Mesothelial cell of epicardium (in vitro differentiated cells): ENCODE measurements at places on chromosomes 4 and X. TPM values are rescaled to one million over a fixed set of nuclear protein-coding genes. Genes with fewer than 3 reads are reported as not detected.

GRCh38 chr4:67428819-67429218, 116.5 kb downstream of the CENPC start:
- H3K27ac ChIP-seq = no peak overlapping the region
- DNase-seq = no peak
- no peaks in the 10 kb centered on the region for H3K4me1 ChIP-seq
- peaks cover 17% of the 10 kb centered on the region for H3K36me3 ChIP-seq
- no peak overlapping the region for H3K4me3 ChIP-seq

DNA sequence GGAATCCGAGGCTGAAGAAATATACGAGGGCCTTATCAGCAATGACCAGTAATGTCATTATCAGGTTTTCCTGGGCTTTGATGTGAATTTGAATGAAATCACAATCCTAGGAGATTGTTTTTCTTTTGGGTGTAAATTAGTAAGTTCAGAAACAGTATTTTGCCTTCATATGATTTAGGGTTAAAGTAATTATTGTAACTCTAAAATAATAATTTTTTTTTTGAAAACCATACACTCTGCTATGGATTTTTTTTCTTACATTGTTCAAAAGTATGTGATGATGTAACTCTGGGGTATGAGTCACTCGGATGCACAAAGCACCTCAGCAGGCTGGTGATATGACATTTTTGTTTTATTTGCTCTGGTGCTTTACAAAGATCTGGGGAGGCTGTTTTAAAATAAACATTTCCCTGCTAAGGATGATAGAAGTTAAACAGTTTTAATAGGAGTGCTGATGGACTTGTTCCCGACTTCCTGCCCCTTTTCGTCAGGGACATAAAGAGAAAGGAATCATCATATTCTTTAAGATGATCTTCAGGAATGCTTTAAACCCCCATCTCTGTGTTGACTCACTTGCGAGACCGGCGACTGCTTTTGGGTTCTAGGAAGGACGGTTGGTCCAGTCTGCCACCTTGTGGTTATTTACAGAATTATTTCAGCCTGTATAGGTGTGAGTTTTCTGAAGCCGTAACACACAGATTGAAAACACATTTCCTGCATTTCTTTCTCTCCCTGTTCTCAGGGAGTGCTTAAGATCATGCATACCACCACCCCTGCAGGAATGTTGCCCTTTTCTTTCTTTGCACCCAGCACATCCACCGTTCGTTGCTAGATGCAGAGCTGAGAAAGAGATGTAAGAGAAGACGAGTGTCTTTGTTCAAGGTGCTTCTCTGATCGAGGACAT, 72.5 kb downstream of the RAPGEF2 start:
- H3K36me3 ChIP-seq = no peaks in the 10 kb centered on the region
- H3K27me3 ChIP-seq = no peaks in the 10 kb centered on the region
- peak; percentile 67 for DNase-seq
- H3K4me1 ChIP-seq = peaks cover 28% of the 10 kb centered on the region

GRCh38 chr4:37066159-37066558, 178.4 kb upstream of the NWD2 start:
- no peaks in the 10 kb centered on the region for H3K4me1 ChIP-seq
- no peak for DNase-seq
- no peak overlapping the region for H3K4me3 ChIP-seq
- H3K36me3 ChIP-seq = no peaks in the 10 kb centered on the region

DNA sequence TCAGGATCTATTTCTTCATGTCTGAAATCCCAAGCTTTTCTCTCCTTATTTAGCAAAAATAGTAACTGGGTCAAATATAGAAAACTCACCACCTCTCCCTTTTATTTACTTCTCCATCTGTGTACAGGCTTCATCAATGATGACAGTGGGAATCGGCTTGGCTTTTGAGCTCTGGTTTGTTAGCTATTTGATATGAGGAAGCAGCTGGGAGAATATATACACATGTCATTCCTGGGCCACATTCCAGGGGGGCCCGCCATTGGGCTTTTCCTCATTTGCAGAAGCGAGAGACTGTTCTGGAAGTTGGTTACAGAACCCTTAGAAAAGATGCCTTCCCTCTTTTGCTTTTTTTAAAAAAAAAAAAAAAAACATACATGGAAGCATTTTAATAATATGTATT, 107.4 kb upstream of the F9 start:
- DNase-seq = no peak
- no peaks in the 10 kb centered on the region for H3K27me3 ChIP-seq
- H3K36me3 ChIP-seq = no peaks in the 10 kb centered on the region
- no peak overlapping the region for H3K27ac ChIP-seq
- no peak overlapping the region for H3K4me3 ChIP-seq

DNA sequence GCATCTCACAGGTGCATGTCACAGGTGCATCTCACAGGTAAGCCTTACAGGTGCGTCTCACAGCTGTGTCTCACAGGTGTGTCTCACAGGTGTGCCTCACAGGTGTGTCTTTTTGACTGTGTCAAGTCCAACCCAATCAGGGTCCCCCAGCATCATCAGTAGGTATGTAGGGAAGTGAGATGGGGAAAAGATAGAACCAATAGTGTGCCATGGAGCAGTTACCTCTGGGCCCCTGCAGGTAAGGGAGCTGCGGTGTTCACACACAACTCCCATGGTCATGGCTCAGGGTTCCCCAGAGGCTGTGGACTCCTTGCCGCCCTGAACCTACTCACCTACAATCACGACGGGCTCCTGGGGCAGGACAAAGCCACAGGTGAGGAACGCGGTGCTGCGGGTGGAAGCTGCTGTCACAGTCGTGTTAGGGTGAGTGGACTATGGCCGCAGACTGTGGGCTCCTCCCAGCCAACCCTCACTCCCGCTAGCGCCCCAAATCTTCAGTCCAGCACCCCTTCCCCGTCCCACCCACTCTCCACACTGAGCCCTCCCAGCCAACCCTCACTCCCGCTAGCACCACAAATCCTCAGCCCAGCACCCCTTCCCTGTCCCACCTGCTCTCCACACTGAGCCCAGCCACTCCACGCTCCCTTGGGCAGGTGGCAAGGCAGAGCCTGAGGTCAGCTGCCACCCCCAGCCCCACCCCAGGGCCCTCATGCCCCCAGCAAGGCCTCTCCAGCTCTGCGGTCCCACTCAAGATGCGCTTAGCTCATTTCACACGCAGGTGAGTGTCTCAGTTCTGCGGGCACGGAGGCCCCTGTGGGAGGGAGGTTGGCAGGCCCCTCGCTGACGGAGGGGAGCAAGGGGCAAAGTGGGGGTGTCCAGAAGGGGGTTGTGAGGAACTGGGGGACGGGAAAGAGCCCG, 2.1 kb upstream of the PDE6B start:
- H3K36me3 ChIP-seq = no peaks in the 10 kb centered on the region
- no peaks in the 10 kb centered on the region for H3K4me1 ChIP-seq
- no peak overlapping the region for H3K4me3 ChIP-seq
- DNase-seq = no peak

DNA sequence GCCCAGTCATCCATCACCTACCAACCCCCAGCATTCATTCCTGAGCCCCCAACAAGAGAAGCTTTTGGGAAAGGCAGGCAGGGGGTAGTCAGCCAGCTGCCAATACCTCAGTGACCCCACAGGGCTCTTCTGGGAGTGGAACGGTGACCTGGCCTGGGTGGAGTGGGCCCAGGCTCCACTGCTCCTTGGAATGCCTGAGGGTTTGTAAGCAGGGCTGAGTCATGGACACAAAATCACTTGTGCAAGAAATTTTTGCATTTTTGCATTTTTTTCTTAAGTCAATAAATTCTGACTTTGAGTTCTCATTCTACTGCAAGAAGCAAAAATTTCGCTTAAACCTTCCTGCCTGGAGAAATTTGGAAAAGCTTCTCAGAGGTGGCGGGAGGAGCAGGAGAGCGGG, 18.5 kb downstream of the SORCS2 start:
- no peak overlapping the region for H3K4me3 ChIP-seq
- H3K36me3 ChIP-seq = no peaks in the 10 kb centered on the region
- DNase-seq = no peak
- H3K27me3 ChIP-seq = no peaks in the 10 kb centered on the region
- no peak overlapping the region for H3K27ac ChIP-seq

DNA sequence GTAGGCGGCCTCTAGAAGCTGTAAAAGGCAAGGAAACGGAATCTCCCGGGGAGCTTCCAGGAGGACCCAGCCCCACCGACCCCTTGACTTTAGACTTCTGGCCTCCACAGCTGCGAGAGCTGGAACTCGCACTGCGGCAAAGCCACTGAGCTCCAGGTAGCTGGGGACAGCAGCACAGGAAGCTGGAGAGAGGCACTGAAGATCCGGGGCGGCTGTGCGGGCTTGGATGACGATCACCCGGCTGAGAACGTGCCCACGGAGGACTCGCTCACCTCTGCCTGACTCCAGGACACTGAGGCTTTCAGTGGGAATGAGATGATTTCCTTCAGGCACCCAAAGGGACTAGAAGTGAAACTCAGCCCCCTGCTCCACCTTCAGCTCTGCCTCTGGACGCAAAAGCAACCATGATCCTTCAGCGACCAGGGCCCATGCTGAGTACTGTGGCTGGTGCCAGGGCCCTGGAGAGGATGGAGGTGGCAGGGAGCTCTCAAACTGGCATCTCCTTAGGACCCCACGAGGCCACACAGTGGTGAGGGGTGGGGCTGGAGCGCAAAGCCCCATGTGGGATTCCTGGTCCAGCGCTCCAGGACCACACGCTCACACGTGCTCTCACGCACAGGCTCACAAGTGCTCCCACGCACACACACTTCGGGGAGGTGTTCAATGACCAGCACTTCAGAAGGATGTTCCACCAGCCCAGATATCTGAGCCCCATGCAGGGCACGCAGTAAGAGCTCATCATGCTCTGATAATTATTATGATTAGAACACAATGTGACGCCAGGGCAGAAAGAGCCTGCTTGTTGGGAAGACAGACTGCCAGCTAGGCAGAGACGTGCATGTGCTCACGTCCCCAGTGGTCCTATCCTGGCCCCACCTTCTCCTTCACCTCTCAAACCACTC, 47.2 kb downstream of the ADRA2C start:
- peaks cover 22% of the 10 kb centered on the region for H3K27me3 ChIP-seq
- no peaks in the 10 kb centered on the region for H3K36me3 ChIP-seq
- no peak overlapping the region for H3K27ac ChIP-seq
- DNase-seq = no peak

GRCh38 chrX:66200855-66201795, 37.1 kb downstream of the HEPH start:
- H3K4me1 ChIP-seq = peaks cover 3% of the 10 kb centered on the region
- H3K4me3 ChIP-seq = no peak overlapping the region
- peaks cover 4% of the 10 kb centered on the region for H3K36me3 ChIP-seq
- no peak for DNase-seq
- H3K27ac ChIP-seq = no peak overlapping the region

DNA sequence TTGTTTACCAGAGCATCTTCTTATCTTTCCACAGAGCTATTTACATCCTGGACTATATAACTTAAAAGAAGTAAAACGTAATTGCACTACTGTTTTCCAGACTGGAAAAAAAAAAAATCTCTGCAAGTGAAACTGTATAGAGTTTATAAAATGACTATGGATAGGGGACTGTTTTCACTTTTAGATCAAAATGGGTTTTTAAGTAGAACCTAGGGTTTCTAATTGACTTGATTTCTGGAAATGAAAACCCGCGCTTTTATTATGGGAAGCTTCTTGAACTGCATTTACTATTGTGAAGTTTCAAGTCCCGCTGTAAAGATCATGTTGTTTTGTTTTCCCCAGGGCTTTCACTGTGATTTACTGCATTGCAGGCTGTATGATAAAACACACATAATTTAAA, 162.7 kb downstream of the STIM2 start:
- DNase-seq = no peak
- H3K27ac ChIP-seq = no peak overlapping the region

DNA sequence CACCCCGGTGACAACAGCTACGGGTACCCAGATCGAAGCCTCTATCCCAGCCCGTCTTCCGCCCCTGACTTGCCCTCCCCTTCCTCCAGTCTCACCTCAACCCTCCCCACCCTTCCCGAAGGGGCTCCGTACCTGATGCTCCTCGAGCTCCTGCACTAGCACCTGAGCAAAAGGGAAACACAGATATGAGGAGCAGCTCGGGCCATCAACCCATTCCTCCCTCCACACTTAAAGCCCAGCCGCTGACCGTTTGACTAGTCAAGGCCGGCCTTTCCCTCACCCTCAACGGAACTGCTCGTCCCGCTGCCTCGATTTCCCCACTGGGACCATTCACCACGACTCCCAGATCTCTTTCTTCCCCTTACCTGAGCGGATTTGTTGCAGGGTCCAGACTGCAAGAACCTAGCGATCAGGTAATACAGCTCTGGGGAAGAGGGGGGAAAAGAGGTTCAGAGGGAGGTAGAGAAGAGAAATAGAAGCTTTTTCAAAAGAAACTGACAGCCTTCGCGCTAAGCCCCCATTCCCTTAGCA, 731 bp downstream of the BRWD3 start:
- peaks cover 6% of the 10 kb centered on the region for H3K4me1 ChIP-seq
- H3K4me3 ChIP-seq = peak overlapping the region; percentile 83
- DNase-seq = no peak
- no peaks in the 10 kb centered on the region for H3K36me3 ChIP-seq
- H3K27ac ChIP-seq = peak overlapping the region; percentile 85
- no peaks in the 10 kb centered on the region for H3K27me3 ChIP-seq

DNA sequence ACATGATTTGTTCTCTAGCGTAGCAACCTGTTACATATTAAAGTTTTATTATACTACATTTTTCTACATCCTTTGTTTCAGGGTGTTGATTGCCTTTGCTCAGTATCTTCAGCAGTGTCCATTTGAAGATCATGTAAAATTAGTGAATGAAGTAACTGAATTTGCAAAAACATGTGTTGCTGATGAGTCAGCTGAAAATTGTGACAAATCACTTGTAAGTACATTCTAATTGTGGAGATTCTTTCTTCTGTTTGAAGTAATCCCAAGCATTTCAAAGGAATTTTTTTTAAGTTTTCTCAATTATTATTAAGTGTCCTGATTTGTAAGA, 2.4 kb downstream of the ALB start:
- no peaks in the 10 kb centered on the region for H3K4me1 ChIP-seq
- H3K27ac ChIP-seq = no peak overlapping the region
- no peak for DNase-seq

The FHIP1A gene
- 13.9 to 16.8 TPM (median 14.0 TPM) in 3 replicates for total RNA-seq

The PRDM8 gene
- 1.6 to 2.4 TPM (median 1.7 TPM) in 3 replicates for total RNA-seq

The PNCK gene
- 28.2 to 35.1 TPM (median 28.5 TPM) in 3 replicates for total RNA-seq

The CTAG2 gene
- total RNA-seq = not detected in 3 replicates

The TBC1D8B gene
- 7.1 to 8.7 TPM (median 7.2 TPM) in 3 replicates for total RNA-seq

The PASD1 gene
- total RNA-seq = not detected in 3 replicates
